ENCODE measurements at places on chromosomes 4 and X.

- no peak for DNase-seq
These were observed 467.0 kb downstream of the PCDH18 start for GRCh38 chr4:137065311-137065710.

GRCh38 chr4:167897116-167897515 is 195.2 kb upstream of the ANXA10 start:
- no peak for DNase-seq

- no peak for DNase-seq
These were observed 197.0 kb downstream of the ASB9 start for GRCh38 chrX:15072880-15073279.

DNA sequence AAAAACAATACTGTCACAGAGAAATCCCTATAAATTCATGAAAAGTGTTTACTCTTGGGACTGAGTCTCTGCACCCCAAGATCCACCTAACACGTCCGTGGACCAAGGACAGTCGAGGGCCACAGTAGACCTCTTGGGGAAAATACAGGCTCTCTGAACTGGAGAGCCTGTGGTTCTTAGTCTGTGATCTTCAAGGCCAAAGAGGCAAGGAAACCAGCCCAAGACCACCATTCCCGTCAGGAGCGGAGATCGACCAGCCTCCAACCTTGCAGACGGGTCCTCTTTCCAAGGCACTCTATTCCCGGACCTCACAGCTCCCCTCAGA is 1.6 kb upstream of the APBB2 start:
- no peak for DNase-seq

DNA sequence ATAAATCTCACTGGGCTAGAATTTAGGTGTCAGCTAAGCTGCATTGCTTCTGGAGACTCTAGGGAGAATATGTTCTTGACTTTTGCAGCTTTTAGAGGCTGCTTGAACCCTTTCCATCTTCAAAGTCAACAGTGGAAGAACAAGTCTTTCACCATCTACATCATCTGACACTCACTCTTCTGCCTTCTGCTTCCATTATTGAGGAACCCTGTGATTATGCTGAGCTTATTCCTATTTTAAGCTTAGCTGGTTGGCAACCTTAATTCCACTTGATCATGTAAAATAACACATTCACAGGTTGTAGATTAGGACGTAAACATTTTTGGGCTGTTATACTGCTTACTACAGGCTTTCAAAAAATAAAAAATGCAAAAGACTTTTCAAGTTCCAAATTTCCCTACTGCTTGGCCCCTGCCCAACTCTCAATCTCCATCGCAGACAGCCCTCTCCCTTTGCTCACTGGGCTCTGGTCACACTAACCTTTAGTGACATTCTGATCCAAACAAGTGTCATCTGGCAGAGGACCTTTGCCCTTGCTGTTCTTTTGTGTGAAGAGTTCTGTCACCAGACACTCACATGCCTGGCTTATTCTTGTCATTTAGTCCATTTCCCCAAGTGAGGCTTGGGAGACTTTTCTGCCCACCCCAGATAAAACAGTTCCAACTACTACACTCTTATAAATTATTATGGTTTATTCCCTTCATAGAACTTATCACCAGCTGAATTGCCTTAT is 1056.0 kb downstream of the STIM2 start:
- no peak for DNase-seq

DNA sequence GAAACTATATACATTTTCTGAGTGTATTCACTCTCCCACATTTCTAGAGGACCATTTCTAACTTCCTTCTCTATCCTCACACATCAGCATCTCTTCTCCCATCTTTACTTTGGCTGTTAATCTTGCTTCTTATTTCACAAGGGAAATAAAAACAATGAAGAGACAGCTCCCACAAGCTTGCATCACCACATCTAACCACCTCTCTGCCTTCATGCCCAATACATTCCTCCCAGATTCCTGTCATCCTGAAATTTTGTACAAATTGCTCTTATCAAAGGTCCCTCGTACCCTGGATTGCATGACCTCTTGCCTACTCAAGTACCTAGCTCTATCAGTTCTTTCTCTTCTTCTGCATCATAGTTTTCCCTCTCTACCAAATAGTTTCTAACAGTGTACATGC is 215.2 kb downstream of the ANTXR2 start:
- no peak for DNase-seq
